ENCODE measurements at places on chromosomes 12 and 14.

- DNase-seq: no peak
These were observed 38.2 kb downstream of the TRPV4 start for GRCh38 chr12:109795023-109795422.

- DNase-seq: peak; percentile 50
These were observed 470.2 kb upstream of the LMO3 start for GRCh38 chr12:17076028-17076744.

GRCh38 chr14:102829016-102829548, 51.8 kb downstream of the TRAF3 start:
- DNase-seq: no peak

DNA sequence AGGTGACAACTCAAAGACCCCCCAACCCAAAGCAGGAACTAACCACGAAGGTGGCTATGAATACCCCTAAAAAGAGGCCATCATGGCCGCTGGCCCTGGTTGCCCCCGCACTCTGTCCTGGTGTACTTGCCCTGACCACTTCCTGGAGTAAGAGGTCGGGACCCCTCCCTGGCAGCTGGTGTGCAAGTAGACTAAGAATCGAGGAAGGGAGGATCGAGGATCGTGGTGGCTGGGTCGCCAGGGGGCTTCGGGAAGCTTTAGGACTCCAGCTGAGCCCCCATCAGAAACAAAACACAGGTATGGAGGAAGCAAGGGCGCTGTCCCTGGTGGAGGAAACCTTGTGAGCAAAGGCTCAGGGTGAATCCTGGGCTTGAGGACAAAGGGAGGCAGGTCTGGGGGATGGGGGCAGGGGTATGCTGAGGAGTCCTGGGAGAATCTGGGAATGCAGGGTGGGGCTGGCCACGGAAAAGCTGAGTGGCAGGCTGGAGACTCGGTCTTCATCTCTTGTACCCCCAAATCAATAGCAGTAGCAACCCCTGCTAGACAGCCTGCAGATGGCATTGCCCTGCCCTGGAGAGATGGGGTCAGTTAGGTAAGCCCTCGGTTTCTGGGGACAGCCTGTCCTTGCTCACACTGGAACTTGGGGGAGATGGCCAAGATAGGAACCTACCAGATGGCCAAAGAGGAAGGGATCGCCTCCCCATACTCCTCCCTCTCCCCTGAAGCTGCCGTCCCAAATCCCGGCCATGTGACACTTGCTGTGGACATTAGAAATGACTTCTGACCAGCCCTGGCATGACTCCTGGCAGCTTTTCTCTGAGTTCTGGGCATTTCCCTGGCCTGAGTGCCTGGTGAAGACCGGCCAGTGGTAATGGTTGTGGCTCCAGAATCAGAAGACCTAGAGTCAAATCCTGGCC, 45.3 kb upstream of the ESRRB start:
- no peak for DNase-seq

DNA sequence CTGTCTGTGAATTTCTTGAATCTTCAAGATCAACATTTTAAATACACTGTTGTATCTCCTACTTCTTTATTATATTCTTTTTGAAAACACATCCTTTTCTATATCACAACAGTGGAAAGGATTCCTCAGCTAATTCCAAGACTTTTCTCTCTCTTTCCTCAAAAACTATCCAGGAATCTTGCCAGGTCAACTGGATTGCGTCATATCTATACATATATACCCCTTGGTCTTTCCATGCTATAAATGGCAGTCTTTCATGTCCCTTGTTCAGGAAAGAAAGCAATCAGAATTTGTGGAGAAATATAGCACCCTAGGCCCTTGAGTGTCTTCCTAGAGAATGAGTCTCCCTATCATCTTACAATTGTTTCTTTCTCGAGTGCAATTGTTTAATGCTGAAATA, 149.0 kb downstream of the KCNA5 start:
- no peak for DNase-seq

DNA sequence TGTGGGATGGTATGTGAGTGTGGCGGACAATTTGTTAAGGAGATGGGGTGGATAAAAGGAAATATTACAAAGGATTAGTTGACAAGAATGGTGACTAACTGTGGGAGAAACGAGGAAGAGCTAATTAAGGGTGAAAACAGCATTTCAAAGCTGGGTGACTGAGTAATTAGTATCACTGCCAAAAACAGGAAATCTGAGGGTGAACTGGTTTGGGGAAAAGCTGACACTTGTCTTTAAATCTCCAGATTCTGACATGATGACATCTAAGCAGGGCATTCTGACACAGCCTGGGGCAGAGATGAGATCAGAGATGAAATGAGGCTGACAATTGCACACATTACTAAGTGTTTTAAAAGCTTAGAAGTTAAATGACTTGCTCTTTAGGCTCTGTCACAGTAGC, 42.4 kb upstream of the CCDC175 start:
- DNase-seq: no peak

- no peak for DNase-seq
These were observed 10.2 kb upstream of the PAH start for GRCh38 chr12:102927220-102927619.
